ENCODE measurements at places on chromosomes 12 and 14.

DNA sequence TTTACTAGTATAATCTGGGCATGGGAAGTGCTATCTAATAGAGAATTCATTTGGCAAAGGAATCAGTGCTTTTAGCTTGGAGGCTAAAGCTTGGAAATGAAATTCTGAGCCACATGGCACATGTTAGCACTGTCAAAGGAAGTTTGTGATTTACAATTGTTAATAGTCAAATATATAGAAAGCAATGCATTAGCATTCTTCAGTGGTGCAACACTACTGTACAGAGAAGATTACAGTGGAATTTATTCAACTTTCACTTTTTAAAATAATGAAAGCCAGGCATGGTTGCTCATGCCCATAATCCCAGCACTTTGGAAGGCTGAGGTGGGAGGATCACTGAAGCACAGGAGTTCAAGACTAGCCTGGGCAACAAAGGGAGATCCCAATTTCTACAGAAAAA, 45.9 kb downstream of the PAX9 start:
- no peak for DNase-seq

DNA sequence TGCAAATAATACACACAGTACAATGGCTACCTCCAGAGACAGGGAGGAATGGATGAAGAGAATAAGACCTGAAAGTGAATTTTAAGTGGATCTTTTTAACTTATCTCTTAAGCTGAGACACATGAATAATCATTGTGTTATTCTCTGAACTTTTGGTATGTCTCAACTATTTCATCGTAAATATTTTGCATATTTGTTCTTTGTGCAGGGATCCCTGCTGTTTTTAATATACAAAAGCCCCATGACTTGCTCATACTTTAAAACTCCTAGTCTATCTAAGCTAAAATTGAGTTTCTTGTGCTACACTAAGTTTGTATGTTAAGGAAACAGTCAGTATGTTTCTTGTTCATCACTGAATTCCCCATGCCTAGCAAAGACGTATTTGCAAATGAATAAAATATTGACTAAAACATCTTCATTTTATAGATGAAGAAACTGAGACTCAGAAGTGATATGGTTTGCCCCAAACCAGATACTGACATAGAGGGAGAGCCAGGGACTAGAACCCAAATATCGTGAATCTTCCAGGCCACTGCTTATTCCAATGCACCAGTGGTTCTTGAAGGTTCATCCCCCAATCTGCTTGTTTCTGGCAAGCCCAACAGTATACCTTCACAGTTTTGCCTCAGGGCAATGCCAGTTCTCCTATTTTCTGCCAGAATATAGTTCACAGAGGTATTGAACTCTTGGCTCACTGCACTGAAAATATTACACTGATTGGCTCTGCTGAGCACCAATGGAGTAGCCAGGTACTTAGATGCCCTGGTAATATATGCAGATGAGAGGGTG, 356.9 kb downstream of the MED13L start:
- peak; percentile 23 for DNase-seq

- no peak for DNase-seq
Observed at GRCh38 chr14:90426031-90426540, 29.3 kb downstream of the CALM1 start.

DNA sequence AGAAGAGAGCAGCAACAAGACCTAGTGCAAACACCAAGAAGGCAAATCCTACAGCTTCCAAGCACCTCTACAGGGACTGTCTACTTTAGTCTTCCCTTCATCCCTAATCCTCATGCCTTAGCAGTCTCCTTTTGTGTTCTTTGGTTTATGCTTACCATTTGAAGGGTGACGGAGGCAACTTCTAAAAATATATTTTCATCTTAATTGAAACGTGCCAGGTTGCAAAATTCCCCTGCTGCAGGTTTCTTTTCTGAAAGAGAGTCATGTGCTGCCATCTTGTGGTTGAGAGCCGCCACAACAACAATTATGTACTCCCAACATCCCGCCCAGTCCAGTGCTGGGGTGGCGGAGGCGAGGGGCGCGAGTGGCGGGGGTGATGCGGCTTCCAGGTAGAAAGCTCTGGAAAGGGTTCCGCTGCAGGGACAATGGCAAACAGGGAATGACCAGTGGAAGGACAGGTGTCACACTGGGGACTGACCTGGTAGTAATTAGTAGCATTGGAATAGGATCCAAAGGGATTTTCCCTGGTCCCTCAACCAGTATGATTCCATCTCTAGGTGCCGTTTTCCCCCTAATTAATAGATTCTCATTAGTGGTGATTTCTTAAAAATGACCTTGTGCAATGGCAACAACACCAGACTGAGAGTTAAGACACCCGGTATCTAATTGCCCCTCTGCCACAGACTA, 80.3 kb upstream of the GNG2 start:
- peak; percentile 51 for DNase-seq

- DNase-seq = no peak
Observed at GRCh38 chr12:99450036-99450630, 197.4 kb upstream of the GARIN6 start.

- no peak for DNase-seq
Observed at GRCh38 chr12:78853231-78853630, 11.3 kb upstream of the SYT1 start.

- DNase-seq = no peak
Observed at GRCh38 chr14:89182326-89182725, 234.7 kb downstream of the FOXN3 start.

GRCh38 chr12:1188016-1188415, 197.0 kb downstream of the ERC1 start:
- DNase-seq = no peak

DNA sequence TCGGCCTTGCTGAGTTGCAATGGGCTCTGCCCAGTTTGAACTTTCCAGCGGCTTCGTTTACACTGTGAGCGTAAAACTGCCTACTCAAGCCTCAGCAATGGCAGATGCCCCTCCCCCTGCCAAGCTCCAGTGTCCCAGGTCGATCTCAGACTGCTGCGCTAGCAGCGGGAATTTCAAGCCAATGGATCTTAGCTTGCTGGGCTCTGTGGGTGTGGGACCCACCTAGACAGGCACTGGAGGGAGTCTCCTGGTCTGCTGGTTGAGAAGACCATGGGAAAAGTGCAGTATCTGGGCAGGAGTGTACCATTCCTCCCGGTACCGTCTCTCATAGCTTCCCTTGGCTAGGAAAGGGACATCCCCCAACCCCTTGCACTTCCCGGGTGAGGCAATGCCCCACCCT, 88.2 kb downstream of the KLHL28 start:
- no peak for DNase-seq

- DNase-seq = peak; percentile 15
Observed at GRCh38 chr14:73503648-73504047, 12.9 kb downstream of the RIOX1 start.

- DNase-seq = peak; percentile 34
Observed at GRCh38 chr12:124700810-124701592, 133.6 kb upstream of the NCOR2 start.

GRCh38 chr14:51668870-51669269, 17.2 kb downstream of the FRMD6 start:
- no peak for DNase-seq

- DNase-seq = peak; percentile 30
Observed at GRCh38 chr14:39491134-39491571, 58.9 kb upstream of the FBXO33 start.

DNA sequence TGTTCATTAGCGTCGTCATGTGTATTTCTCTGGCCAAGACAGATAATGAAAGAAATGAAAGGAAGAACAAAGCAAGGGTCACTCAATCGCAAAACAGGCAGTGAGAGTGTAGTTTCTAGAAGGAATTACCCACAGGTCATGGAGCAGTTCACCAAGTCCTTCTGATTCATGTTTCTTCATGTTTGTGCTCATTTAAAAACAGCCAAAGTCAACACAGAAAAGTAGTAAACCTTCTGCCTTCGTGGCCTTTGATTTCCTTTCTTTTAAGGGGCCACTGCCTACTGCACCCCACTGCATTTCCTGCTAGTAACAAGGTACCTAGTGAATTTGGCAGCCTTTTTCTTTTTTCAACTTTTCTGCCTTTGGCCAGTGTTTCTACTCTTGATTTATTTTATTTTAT, 75.1 kb downstream of the KCNK13 start:
- no peak for DNase-seq

GRCh38 chr12:642633-643474, 20.4 kb downstream of the NINJ2 start:
- peak; percentile 13 for DNase-seq

- no peak for DNase-seq
Observed at GRCh38 chr14:31898838-31899528, 178.1 kb upstream of the ARHGAP5 start.

DNA sequence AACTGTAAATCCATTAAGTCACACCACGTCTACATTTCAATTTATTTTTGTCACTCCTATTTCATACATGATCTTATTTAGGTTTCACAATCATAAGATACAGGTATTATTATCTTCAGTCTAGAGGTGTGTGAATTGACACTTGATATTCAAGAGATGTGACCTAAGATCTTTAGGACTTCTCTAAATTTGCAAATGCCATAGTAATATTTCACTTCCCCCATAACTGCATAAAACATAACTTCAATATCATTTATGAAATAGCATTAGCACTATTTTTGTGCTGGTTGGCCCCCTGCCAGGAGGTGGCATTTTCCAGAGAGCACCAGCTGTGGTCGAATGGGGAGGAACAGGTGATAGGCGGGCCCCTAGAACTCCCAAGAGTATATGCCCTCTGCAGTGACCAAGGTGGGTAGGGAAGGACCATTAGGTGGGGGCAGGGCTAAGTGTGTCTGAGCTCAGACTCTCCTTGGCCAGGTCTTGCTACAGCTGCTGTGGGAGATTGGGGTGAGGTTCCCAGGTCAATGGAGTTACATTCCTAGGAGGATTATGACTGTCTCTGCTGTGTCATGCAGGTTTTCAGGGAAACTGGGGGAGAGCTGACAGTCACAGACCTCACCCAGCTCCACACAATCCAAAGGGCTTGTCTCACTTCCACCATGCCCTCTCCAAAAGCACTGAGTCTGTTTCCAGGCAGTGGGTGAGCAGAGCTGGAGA, 49.2 kb upstream of the ERGIC2 start:
- DNase-seq = no peak

DNA sequence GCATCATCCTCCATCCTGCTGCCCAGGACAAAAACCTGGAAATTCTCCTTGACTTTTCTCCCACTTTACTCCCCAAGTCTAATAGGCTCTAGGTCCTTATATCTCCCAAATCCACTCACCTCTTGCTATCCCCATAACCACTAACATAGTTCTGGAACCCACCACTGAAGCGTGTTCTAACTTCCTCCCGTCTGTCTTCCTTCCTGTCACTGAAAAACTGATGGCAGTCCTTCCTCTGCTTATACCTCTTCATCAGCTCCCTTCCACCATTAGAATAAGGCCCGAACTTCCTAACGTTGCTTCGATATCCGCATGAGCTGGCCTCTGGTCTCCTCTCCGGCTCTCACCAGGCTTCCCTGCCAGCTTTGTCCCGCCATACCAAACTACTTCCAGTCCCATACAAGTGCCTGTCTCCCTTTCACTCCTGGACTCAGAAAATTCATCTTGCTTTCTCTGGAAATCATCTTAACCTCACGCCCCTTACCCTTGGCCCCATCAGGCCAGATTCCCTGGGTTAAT, 63.0 kb upstream of the BCL2L14 start:
- no peak for DNase-seq

DNA sequence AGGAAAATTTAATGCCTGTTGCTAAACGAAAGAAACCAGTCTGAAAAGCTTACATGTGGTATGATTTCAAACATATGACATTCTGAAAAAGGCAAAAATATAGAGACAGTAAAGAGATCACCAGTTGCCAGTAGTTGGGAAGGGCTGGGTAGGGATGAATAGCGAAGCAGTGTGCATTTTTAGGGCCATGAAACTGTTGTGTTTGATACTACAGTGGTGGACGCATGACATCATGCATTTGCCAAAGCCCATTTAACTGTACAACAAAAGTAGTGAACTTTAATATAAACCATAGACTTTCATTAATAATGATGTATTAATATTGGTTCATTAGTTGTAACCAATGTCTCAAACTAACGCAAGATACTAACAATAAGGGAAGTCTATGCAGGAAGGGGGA, 14.7 kb upstream of the EPYC start:
- DNase-seq = no peak

DNA sequence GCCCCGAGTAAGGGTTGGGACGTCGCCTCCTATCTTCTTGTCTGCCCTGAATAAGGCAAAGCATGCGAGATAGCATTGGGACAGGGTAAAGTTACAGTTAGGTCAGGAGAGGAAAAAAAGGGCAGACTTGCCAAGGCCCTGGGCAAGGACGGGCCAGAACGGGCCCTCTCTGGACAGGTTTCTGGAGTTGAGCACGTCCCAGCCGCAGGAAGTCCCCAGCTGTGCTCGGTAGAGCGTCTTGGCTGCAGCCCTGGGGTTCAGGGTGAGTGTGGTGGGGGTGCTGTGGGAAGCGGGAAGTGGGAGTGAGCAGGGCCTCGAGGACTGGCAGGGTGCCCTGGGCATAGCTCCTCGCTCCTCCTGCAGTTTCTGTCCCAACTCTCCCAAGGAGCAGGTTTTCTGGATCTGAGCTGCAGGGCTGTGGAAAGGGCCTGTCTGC, 5.4 kb downstream of the RPS6KL1 start:
- DNase-seq = no peak

- no peak for DNase-seq
Observed at GRCh38 chr14:94115631-94116030, 5.1 kb downstream of the IFI27 start.

DNA sequence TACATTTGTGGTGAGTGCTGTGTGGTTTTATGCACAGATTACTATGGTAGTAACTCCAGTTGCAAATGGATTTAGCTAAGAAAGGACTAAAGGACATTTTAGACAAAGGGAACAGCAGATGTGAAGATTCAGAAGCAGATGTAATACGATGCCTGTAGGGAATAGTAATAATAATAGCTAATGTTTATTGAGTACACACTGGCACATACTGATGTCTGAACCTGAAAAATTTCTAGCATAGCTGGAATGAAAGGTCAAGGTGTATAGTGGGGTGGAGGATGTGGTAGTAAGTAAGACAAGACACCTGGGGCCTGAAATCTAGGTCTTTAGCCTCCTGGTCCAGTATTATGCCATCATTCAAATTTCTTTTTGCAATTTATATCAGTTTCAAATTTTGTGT, 54.3 kb upstream of the LRTM2 start:
- no peak for DNase-seq

DNA sequence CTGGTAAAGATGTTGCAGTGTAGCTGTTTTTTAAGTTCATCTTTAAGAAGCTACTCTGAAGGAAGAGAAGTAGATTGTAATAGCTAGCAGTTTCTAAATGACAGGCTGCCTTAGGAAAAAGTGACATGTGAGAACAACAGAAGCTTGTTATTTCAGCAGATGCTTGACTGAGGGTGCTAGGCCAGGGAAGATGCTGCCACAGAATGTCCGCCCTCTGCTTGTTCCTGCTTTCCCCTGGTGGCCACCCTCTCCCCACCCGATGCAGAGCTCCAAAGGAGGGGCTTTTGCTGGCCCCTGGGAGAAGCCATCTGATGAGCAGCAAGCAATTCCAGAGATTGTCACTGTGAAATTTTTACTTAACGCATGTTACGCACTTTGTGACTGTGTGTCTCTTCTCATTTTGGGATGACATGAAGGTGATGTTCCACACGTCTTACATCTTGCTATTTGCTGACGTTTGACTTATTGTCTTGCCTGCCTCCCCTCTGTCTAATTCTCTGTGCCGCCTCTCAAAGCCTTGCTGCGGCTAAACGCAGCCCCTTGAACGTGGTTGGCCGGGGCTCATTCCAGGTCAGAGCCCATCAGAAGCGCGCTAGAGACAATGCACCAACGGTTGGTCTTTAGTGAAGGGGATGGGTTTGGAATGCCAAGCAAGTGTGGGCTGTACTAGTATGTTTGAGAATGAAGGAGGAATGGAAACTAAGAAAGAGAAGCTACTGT, 44.8 kb downstream of the WDR20 start:
- DNase-seq = no peak

GRCh38 chr14:64965356-64966000, 6.7 kb downstream of the RAB15 start:
- DNase-seq = no peak
